ENCODE measurements at places on chromosomes 16 and 17.

DNA sequence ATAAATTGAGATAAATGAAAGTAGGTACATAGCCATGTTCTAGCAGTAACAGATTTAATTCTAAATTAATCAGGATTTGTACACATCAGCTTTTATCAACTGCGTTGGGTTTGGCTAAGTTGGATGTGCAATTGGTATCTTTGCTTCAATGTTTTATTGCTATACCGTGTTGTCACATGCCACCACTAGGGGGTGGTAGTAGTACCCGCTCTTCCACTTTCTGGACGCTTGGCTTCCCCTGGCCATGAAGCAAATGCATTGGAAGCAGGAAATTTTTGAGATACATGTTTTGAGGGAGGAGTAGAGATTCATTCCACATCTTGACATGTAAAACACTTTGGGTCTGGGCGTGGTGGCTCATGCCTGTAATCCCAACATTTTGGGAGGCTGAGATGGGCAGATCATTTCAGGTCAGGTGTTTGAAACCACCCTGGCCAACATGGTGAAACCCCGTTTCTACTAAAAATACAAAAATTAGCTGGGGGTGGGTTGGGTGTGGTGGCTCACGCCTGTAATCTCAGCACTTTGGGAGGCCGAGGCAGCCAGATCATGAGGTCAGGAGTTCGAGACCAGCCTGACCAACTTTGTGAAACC, 58.6 kb downstream of the EMP2 start:
- peak; percentile 45 for DNase-seq

DNA sequence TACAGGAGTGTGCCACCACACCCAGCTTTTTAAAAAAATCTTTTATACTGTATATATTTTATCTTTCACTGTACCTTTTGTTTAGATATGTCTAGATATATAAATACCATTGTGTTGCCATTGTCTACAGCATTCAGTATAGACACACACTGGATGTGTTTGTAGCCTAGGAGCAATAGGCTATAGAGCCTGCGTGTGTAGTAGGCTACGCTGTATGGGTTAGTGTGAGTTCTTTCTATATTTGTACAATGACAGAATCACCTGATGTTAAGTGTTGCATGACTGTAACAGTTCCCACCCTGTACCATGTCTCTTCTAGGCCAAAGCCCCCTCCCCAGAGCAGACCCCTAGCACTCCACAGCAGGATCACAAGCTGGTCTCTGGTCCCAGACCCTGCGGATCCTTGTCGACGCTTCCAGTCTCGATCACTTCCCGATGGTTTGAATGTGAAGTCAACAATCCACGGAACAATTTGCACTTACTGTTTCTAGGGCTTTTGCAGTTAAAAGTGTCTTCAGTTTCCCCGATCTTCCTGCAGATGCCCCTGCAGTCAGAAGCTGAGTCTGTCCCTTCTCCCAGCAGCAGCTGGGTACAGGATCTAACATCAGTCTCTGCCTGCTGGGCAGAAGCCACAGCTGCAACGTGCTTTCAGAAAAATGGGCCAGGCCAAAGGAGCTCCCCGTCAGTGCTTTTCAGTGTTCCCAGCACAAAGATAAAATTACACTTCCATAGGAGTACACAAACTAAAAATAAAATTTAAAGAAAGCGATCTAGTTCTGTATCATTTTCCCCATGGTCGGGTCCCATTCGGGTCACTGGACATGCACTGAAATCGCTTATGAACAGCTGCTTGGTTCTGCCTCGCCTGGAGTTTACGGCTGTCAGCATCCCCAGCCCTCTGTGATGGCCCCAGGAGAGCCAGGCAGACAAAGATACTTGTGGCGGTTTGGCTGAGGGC, 35.4 kb downstream of the ADAM11 start:
- no peak for DNase-seq

DNA sequence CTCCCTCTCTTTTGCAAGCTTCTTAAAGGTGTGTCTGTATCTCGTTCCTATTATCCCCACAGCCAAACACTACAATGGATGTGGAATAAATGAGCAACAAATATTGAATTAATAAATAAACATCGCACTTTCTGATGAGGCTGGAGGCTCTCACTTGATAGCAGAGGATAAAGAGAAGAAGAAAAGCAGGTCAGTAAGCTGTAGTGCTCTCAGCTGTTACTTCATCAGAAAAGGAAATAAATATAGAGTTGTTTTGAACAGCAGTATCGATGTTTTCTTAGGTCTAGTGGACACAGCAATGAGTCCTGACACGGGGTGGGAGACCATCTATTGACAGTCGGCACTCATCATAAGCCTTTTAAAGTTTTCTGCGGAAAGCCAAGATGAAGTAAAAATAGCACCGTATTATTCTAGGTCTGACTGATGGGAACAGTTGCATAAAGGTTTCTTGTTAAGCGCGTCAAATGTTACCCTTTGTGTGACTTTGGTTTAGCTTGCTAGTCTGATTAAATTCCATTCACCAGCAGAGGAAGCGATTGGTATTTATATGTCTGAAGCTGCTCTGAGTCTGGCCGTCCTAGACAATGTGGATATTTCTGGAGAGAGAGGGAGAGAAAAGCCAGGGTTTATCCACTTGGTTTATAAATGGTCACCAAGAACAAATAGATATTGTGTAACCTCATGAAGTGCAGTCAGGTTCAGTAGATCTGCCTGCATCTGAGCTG, 646.1 kb downstream of the CDH11 start:
- DNase-seq = peak; percentile 97

DNA sequence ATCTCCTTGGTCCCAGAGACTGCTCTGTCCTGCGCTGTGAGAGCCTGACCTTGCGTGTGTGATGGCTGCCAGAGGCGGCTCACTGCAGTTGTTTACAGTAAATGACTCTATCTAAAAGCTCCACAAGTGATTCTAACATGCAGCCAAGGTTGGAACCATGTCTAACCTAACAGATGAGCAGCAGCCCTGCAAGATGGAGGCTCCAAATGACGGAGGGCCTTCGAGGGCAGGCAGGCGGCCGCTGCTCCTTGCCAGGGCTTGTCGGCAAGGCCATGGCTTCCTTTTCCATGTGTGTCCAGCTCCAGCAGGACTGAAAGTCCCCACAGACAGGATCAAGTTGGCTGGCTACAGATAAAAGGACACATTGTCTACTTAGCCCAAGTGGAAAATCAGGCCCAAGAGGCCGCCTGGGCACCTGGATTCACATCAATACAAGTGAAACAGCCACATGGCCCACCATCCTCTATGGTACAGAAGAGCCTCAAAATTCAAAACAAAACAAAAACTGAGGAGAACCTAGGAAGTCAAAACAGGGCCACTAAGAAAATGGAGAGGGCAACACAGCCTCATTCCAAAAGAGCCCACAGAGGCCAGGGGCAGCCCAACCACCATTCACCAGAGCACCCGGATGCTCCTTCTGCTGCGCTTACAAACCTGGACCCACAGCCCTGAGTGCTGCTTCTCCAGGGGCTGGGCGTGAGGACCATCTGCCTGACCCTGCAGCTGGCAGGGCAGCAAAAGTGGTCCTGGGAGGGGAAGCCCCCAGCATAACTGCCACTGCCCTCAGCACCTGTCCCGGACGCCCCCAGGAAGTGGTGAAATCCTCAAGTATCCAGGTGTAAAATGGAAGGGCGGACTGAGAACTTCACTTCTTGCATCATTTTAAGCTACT, 65.0 kb downstream of the AMFR start:
- DNase-seq = no peak

GRCh38 chr16:20866145-20866772, 33.9 kb downstream of the DCUN1D3 start:
- peak; percentile 91 for DNase-seq

- peak; percentile 26 for DNase-seq
These were observed 2.0 kb downstream of the HBZ start for GRCh38 chr16:154217-155030.

- DNase-seq = no peak
These were observed 8.6 kb downstream of the CCDC102A start for GRCh38 chr16:57527610-57528360.

DNA sequence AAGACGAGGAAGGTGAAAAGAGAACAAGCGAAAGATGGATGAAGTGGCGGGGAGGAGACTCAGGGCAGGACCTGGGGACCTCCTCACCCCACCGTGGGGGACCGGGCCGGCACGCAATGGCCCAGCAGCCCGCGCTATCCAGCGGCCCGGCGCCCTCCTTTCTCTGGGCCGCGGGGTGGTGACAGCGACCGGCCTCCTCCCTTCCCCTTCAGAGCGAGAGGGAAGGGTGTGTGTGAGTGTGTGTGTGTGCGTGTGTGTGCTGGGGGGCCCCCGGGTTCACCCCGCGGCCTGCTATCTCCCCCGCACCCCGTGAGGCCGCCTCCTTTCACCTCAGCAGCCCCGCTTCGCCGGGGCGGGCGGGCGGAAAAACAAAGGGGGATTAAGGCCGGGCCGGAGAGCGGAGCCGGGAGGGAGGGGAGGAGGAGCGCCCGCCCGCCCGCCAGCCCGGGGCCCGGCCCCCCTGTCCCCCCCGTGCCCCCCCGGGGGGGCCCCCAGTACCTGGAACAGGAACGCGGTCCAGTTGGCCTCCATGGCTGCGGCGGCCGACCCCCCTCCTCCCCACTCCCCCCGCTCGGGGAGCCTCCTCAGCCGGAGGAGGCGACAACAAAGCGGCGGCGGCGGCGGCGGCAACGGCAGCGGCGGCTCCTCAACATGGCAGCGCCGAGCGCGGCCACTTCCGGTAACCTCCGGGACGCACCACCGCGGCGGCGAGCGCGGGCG, at the start of gene VEZF1:
VEZF1 (minus strand) TSS at position 674 of the 720 bp plus-strand sequence; CDS start at position 531, 143 bp downstream.
- peak; percentile 62 for DNase-seq

- peak; percentile 96 for DNase-seq
These were observed at the start of gene TAF1C for GRCh38 chr16:84186685-84187437. TSS of gene TAF1C (minus strand) at chr16:84187057. CDS start at chr16:84184988, 2,069 bp downstream.

GRCh38 chr16:80230328-80231120, 310.3 kb upstream of the DYNLRB2 start:
- no peak for DNase-seq

DNA sequence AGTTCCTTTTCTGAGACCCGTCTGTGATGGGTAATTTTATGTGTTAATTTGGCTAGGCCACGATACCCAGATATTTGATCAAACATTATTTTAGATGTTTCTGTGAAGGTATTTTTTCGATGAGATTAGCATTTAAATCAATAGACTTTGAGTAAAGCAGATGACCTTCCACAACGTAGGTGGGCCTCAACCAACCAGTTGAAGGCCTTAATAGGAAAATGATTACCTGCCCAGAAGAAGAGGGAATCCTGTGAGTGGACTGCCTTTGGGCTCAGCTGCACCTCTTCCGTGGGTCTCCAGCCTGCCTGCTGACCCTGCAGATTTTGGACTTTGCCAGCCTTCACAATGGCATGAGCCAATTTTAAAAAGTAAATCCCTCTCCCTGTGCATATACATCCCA, 61.6 kb upstream of the WSB1 start:
- no peak for DNase-seq

DNA sequence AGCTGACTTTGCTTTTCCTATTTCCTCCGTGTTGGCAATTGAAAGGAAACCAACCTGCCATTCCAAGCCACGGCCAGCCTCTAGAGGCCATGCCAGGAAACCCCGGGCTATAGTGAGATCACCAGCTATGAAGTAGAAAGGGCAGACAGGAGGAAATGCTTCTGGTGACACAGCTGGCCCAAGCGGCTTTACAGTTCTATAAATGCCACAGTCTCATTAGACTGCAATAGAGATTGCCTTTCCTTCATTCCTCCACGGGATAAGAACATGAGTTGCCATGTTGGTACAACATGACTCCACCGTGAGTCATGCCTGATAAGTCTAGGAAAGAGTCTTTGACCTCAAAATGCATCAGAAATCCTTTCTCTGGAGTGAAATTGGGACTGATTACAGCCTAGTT, 384.9 kb downstream of the GRIN2A start:
- DNase-seq = peak; percentile 88

DNA sequence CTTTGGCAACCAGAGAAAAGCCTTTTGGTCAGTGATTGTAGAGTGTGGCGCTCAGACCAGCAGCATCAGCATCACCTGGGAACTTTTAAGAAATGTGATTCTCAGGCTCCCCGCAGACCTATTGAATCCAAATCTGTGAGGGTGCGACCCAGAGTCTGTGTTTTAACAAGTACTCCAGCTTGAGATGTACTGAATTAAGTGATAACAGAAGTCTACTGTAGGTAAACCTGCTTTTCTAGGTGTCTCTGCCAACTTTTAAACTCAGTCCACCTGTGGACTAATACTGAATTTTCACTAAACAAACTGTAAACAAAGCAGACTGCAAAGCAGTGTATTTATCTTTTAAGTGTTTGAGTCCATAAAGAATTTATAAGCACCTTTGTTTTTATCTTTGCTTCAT, 43.6 kb downstream of the NUP93 start:
- no peak for DNase-seq

DNA sequence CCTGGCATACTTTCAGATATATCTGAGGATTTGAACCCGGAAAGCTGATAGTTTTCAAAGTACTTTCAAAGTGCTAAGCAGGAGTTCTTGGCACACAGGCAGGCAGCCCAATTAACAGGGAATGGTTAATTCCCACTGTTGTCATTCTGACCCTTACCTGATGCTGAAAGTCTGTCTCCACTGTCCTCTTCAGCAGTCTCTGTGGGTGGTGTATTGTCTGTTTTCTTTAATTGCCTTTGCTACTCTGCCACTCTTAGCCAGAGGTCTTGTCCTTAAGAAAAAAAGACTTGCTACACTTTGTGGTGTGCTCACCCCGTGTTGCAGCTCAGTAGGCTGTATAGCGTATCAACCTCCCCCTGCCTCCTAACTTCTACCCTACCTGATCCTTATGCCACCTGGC, 63.2 kb upstream of the SLC12A3 start:
- DNase-seq = no peak

DNA sequence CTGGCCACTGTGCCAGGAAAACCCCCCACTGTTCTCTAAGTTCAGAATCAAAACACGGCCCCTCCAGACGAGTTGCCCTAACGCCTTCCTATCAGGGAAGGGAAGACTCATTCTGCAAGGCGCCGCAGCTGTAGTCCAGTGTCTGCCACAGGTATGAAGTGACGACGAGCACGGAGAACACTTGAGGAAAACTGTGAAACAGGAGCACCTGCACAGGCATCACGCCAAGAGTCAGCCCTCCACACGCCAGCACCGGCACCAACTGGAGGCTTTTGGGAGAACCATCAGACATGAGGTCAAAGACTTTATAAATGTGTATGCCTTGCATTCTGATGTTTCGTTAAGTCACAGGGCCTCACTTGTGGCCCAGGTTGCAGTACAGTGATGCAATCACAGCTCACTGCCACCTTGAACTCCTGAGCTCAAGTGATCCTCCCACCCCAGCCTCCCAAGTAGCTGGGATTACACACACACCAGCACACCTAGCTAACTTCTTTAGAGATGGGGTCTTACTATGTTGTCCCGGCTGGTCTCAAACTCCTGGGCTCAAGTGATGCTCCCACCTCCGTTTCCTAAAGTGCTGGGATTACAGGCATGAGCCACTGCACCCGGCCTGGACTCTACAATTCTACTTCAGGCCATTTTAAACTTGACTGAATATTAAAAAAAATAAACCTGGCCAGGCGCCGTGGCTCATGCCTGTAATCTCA, 22.9 kb downstream of the KLHDC4 start:
- no peak for DNase-seq
